Activated T-cell treated with anti-CD3 and anti-CD28 coated beads for 24 hours (primary cell): ENCODE measurements at places on chromosomes 6 and 20.

- peak; percentile 70 for DNase-seq
These were observed 13.5 kb upstream of the ZNF391 start for GRCh38 chr6:27374824-27375612.

GRCh38 chr6:15712797-15713196, 50.0 kb upstream of the DTNBP1 start:
- no peak for DNase-seq

DNA sequence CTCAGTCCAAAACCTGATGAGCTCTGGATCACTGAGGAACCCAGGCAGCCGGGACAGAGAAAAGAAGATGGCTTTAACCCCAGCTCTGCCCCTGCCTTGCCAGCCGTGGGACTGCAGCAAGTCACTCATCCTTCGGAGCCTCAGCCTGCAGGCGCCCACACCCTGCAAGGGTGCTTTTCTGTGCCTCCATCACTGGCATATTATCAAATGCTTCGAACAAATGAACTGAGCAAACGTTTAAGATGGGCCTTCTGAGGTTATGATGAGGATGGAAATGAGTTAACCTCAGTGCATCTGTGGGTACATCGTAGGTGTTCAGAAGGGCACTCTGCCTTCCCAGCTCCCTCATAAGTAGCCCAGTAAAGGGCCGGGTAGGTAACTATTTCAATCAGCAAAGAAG, 79.0 kb downstream of the NFATC2 start:
- no peak for DNase-seq

DNA sequence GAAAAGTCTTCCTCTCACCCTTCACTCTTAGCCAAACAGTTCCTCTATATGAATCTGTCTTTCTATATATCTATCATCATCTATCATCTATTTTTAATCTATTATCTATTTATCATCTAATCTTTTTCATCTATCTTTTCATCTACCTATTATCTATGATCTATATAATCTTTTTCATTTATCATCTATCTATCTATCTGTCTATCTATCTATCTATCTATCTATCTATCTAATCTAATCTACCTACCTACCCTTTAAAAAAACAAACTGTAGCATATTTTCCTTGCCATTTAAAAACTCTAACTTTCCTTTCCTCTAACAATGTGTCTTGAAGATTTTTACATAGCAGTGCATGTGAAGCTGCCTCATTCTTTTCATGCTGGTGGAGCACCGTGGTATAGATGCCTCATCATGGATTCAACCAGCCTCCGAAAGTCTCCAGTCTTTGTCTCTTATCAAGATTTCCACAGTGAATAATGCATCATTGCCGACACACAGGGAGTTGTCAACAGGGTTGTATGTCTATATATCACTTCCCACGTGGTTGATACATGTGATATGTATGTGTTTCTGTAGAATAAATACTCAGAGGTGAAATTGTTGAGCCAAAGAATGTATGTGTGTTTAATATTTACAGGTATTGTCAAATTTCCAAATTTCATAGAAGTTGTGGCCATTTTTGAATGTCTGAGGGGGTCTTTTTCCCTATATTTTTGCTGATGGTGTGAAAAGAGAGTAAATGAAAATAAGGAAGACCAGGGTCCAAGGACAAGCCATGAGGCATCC, 51.3 kb downstream of the VEGFA start:
- no peak for DNase-seq

GRCh38 chr6:111757342-111757741, 115.9 kb downstream of the FYN start:
- no peak for DNase-seq
